ENCODE measurements at places on chromosomes 16 and 17.
A peak's percentile ranks its signal among the peaks of the same experiment; 100 is the strongest.

DNA sequence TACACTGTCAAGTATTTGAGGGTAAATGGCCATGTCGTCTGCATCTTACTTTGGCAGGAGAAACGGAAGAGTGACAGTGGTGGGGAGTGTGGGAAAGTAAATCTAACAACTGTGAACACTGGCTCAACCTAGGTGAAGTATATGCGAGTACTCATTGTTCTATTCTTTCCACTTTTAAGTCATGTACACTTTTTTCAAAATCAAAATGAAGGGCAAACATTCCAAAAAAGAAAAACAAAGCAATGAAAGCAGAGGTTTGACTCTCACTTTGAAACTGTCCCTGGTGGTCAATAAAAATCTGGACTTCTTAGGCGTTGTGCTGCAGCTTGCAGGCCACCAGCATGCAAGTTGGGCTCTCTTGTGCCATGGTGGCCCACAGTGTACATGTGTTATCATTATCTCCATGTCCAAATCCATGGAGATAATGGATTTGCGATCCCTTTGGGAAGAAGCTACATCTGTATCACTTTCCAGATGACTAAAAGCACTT, 32.7 kb downstream of the STAT5B start:
- DNase-seq, result no peak

DNA sequence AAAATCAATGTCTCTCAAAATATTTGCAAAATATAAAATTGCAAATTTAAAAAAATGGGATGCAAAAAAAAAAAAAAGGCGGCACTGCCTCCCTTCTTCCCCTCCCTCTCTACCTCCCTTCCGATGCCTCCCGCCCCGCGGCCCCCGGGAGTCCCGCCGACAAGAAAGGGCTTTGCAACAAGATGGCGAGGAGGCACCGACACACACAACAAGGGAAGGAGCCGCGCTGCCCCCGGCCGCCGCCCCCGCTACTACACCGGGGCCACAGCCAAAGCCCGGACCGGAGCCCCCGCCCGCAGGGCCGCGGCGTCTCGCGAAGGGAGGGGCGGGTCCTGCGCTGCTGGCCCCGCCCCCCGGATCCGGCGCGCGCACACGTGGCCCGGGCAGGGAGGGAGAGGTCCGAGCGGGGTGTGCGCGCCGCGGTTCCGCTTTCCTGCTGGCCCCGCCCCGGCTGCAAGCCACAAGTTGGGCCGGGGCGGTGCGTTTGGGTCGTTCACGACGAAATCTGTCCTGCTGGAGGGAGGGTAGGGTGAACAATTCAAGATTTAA, at the start of gene MNT:
Gene MNT, minus strand, starts transcription at position 184 of the 549 bp plus-strand sequence. CDS start 348 bp downstream, outside the sequence.
- DNase-seq, result peak; percentile 95

DNA sequence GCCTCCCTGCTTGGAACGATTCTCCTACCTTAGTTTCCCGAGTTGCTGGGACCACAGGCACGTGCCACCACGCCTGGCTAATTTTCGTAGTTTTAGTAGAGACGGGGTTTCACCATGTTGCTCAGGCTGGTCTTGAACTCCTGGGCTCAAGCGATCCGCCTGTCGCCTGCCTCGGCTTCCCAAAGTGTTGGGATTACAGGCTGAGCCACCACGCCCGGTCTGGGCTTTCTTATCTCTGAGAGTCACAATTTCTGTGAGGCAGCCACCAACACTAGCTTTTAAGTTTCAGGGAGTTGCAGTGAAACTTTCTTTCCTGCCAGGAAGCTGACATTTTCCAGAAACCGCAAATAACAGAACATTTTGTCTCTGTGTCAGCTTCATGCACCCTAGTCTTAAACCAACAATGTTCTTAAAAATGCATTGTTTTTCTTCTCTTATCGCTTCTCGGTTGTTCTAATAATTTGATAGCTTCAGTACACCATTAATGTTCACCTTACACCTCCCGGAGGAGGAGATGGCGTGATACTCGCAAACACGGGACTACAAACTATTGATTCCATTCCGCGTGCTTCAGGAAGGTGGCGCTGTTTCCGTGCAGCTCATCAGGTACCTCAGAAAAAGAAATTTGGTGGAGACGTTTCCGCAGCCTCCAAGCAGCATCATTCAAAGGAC, 7.4 kb upstream of the DHRS7B start:
- DNase-seq, result peak; percentile 71

DNA sequence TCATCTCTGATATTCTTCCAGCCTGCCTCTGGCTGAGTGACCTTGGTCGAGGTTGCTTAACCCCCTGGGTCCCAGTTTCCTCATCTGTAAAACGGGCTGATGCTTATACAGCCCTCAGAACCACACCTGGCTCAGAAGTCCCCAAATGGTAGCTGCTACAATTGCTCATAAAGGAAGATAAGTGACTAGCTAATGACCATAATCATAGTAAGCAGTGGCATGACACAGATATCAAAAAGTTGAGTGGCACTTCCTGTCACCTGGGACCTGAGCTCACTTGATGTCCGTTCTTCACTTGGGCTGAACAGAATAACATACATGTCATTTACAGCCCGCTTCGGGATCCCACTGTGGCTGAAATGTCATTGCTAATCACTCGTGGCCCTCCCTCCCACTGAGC, 1.8 kb downstream of the MGRN1 start:
- DNase-seq, result no peak

DNA sequence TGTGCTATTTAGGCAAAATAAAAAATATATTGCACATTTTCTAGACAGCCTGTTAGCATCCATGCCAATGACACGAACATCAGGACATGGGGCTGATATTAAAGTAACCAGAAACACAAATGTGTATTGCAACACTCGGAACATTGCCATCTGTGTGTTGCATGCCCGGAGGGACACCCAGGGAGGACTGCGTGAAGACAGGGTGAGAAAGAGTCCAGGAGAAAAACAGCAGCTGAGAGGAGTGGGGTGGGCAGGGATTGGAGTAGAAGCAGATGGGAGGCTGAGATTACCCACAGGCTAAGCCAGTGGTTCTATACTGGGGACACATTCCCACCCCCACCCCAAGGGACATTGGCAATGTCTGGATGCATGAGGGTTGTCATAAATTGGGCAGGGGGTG, 114.8 kb downstream of the GRIN2A start:
- no peak for DNase-seq

DNA sequence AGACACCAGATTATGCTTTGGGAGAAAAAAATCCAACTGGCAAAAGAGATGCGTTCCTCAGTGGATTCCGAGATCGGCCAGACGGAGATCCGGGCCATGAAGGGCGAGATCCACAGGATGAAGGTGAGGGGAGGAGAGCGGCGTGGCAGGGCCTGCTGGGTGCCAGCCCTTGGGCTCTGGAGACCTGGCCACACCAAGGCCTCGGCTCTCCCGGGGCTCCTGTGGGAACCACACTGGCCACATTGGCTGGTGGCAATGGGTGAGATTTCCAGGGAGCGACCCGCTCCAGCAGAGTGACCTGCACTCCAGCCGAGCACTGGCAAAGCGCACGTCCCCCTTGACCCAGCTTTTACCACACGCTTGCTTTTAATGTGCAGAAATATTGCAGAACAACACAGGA, 11.6 kb upstream of the GAA start:
- no peak for DNase-seq

GRCh38 chr17:80119271-80119791, 17.9 kb downstream of the GAA start:
- no peak for DNase-seq

DNA sequence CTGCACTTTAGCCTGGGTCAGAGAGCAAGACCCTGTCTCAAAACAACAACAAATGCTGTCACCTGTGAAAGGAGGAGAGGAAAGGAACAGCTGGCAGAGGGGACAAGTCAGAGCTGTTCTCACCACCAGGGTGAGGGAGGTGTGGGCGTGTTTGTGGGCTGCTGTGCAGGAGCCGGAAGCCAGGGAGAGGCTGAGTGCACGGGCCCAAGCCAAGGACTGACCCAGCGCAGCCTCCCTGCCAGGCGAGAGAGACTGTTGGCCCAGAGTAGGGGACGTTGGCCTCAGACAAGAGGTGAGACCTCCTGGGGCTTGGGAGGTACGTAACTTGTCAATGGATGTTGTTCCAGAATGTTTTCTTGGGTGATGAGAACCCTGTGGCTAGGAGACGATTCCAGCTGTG, 10.7 kb downstream of the SPNS2 start:
- DNase-seq, result peak; percentile 42

DNA sequence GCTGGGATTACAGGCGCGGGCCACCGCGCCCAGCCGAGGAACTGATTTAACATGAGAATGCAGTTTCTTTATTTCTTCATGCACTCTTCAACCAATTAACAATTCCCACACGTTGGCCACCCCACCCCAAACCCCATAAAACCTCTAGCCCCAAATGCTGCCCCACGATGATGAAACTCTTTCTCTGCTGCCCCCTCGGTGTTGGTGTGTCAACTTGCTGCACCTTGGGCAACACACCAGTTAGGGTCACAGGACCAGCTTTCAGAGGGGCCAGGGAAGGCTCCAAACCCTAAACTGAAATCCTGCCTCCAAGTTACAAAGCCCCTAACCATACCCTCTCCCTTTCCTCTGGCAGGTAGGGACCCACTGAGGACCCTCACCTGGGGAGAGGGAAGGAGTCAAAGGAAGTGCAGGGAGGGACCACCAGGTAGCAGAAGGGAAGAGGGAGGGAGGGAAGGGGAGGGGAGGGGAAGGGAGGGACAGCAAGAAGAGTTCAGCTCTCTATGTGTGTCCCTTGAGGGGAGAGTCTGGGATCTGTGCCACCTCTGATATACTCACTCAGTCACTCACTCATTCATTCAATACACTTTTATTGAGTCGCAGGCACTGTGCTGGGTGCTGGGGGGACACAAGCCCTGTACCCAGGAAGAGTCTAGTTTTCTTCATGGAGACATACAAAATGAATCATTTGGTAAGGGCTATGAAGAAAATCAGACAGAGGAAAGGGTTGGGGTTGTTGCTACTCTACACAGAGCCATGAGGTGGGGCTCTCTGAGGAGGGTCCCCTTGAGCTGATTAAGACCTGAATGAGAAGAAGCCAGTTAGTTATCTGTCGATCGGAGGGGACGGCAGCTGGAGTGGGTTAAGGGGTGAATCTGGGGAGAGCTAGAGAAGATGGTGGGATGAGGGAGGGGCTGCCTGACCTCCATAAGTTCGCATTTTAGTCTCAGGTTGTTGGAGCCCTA, 3.9 kb downstream of the PLXDC1 start:
- no peak for DNase-seq

GRCh38 chr17:6780886-6781285, 4.9 kb downstream of the FBXO39 start:
- no peak for DNase-seq

DNA sequence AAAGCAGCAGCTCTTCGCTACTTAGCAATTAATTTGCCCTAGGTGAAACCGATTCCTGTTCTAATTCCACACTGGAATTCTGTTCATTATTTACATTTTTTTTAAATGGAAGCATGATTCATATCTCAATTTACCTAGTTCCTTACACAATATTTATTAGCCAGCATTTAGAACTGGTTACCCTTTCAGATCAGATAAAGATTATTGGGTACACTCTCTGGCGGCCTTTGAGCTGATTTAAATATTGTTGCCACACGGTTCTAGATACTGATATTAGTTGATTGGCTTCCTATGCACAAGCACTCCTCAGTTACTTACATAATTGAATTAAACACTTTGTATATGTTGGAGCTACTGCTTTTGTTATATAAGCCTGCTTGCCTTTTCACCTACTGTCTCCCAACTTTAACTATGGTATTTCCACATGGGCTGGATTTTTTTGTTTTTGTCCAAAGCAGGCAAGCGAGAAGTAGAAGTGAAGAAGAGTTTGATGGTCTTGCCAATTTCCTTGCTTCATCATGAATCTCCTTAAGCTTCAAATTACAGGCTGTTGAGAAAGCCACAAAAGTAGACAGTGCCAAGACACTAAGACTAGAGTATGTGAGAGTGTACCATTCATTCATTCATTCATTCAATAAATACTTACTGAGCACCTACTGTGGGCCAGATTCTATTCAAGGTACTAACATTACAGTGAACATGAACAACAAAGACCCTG, 3.9 kb upstream of the ALDH3A2 start:
- no peak for DNase-seq

DNA sequence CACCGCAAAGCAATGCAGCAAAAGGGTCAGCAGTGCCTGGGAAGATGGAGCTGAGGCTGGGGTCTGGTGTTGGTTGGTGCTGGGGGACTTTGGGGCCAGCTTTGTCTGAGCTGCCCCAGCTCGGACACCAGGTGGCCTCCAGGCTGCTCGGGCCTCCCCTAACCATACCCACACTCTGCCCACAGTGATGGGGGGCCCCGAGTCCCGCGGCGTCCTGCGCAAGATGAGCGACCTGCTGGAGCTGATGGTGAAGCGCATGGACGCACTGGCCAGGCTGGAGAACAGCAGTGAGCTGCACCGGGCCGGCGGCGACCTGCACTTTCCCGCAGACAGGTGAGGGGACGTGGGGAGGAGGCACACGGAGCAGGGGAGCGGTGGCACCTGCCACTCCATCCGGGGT, 13.8 kb downstream of the MGAT5B start:
- no peak for DNase-seq

GRCh38 chr16:69443927-69444631, 19.7 kb downstream of the CYB5B start:
- DNase-seq, result peak; percentile 22

GRCh38 chr17:78737332-78737731, 44.7 kb downstream of the CYTH1 start:
- no peak for DNase-seq

- no peak for DNase-seq
These were observed 93.8 kb upstream of the FAM20A start for GRCh38 chr17:68694791-68695485.

- peak; percentile 10 for DNase-seq
These were observed 26.6 kb upstream of the KCNG4 start for GRCh38 chr16:84266451-84266850.

DNA sequence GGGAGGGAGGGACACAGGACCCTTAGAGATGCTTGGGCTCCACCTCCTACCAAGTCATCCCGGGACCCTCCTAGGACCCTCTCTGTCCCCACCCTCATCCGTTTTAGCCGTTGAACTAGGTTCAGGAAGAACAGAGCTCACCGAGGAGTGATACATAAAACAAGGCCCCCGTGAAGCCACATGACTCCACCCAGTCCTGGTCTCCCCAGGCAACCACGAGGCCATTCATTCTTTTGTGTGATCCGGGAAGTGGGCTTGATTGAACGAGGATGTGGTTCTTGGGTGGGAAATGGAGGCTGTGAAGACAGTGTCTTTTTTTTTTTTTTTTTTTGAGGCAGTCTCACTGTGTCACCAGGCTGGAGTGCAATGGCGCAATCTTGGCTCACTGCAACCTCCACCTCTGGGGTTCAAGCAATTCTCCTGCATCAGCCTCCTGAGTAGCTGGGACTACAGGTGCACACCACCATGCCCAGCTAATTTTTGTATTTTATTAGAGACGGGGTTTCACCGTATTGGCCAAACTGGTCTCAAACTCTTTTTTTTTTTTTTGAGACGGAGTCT, 14.8 kb downstream of the TRARG1 start:
- DNase-seq, result peak; percentile 56

- DNase-seq, result no peak
These were observed 10.4 kb downstream of the GPATCH8 start for GRCh38 chr17:44492706-44493272.

DNA sequence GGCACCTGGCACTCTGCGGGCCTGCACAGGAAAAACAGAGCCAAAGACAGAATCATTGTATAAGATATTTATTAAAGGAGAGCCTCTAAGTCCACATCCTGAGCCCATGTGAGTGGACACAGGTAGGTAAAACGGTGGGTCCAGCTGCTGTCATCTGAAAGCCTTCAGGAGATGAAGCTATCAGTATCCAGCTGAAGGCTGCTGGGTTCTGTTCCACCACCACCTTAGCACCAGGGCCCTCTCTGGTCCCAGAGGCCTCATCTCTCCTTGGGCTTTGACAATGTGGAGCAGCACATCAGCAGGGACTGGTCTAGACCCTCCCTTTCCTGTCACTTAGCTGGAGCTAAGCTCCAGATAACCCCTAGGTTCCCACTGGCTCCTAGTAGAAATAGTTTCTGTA, 7.3 kb downstream of the TMEM106A start:
- no peak for DNase-seq
